ENCODE measurements at places on chromosomes 1 and 21.

DNA sequence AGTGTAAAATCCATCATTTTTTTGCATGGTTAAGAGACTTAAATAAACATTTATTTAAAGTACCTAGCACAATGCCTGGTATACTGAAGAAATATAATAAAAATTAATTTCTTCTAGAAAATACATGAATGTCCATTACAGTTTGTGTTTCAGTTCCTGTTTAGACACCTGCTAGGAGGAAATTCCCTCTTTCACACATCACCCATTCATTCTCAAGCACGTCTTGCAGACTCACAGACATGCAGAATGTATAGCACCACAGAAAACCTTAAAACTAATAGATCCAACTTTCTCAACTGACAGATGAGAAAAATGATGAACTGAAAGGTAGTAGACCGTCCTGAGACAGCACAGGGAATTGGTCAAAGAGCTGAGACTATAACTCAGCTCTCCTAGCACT, 172.2 kb upstream of the C8B start:
- no peak for DNase-seq

GRCh38 chr1:15684042-15684461, at the start of gene PLEKHM2:
TSS of gene PLEKHM2 (plus strand) at chr1:15684320. CDS start at chr1:15684559, 239 bp downstream.
- no peak for DNase-seq

GRCh38 chr1:159955456-159955855, 1.4 kb upstream of the SLAMF9 start:
- no peak for DNase-seq

DNA sequence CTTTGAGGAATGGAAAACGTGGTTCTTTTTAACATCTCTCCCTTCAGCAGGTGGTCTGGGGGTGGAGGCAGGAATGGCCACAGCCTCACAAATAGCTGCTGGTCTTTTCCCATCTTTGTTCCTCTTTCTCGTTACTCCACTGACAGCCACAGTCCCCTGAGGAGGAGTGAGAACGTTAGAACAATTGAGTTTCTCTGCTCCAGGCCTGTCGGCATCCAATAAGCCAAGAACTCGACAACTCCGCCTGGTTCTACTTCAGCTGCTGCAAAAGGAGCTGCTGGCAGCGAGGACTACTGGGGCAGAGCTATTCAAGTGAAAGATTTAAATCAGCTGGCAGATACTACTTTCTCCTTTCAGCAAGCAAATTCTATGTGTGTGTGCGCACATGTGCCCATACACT, 169.5 kb upstream of the GALNT2 start:
- DNase-seq: no peak

- DNase-seq: no peak
These were observed 36.4 kb downstream of the VPS26C start for GRCh38 chr21:37230632-37231248.

DNA sequence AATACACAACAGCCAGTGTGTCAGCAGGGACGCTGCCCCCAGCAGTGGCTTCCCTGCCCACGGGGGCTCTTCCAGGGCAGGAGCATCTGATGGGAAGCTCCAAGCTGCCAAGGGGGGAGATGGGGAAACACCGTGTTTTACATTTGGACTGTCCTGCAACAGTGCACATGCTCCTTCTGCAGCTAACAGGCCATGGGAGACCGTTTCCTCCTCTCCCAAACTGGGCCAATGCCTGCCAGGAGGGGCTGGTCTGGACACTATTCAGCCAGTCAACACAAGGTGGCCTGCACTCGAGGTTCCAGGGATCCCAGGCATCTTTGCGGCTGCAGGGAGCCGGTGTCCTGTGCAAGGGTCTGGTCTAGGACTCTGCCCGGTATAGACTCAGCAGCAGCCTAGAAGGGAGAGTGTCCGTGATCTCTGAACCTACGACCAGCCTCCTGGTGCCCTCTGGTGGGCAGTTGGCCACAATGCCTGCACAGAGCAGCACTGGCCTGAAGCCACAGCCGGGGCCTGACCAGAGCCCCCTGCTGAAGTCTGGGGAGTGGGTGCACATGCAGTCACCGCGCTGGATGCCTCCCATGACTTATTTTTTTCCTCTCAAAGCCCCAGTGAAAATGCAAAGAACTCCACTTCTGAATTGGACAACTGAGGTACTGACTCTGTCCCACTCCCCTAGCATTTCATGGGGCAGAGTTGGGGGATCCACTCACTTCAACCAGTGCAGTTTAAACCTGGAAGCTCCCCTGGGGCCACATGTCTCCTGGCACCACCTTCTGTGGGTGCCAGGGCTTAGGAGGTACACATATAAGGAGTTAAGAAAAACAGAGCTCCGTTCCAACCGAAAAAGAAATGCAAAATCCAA, 33.3 kb downstream of the RCC2 start:
- DNase-seq: peak; percentile 39

DNA sequence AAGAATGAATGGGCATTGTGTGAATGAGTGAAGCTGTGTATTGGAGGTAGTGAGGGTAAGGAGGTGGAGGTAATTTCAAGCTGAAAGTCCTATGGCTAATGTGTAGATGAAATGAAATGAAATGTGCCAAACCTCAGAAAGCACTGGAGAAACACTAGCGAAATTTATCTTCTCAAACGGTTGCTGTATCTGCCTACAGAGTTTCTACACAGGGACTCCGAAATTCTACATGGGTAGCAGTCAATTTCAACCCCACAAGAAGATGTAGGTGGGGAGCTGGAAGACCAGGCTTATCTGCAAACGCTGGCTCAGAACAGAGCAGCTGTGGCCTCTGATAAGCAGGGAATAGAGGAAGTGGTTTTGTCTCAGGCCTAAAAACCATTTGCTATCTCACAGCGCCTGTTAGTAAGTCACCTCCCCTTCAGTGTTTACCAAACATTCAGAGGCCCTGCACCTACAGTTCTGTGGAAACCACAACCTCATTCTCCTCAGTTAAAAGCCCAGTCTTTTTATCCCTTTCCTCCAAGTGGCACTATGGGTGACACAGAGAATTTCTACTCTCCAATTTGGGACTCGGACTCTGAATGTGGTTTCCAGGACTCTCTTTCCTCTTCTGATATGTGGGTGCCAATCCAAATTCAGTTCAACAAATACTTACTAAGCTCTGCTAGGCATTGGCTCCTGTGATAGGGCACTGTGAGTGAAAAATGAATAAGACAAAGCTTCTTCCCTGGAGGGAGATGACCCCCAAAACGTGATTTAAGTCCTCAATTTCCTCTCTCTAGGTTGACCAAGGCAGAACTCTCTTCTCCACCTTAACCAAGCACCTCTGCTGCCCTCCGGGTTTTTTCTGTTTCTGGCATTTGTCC, 17.2 kb upstream of the SLAMF6 start:
- no peak for DNase-seq

All from renal cortical epithelial cell (primary cell).